Lower lobe of right lung (tissue), 2 donors: ENCODE measurements at places on chromosomes 2 and 18.

GRCh38 chr2:177589186-177589585 is 196.6 kb downstream of the AGPS start:
- no peak for DNase-seq

GRCh38 chr2:73203055-73203681 is 794 bp downstream of the NOTO start:
- peak; percentile 68 for DNase-seq

GRCh38 chr18:27901424-27902226 is 275.3 kb downstream of the CDH2 start:
- no peak for DNase-seq

GRCh38 chr2:16218625-16219024 is 278.3 kb downstream of the MYCN start:
- no peak for DNase-seq

GRCh38 chr2:42163444-42164045 is 5.6 kb upstream of the EML4 start:
- DNase-seq = no peak

- DNase-seq = no peak
Measured at GRCh38 chr2:177396703-177397460, 4.3 kb downstream of the AGPS start.

- DNase-seq = no peak
Measured at GRCh38 chr2:26847307-26847654, 651 bp upstream of the DPYSL5 start.

GRCh38 chr2:165857876-165858275 is 63.8 kb upstream of the GALNT3 start:
- DNase-seq = no peak

- no peak for DNase-seq
Measured at GRCh38 chr2:98419977-98420725, 24.5 kb upstream of the INPP4A start.

DNA sequence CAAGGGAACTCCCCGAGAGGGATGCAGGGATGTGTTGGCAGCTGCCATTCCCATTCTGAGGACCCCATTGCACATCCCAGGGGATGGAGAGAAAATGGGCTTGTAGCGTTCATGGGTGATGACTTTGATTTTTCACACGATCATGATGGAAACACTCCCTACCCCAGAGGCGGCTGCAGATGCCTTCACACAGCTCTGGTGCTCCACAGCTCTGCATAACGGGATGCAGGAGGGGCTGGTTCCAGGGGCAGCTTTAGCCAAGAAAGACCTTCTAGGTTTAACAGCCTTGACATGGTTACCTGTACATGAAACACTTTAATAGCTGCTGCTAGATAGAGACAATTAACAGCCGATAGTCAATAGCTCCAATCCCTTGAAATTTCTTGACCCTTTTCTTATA is 88.7 kb downstream of the TPO start:
- peak; percentile 13 for DNase-seq

DNA sequence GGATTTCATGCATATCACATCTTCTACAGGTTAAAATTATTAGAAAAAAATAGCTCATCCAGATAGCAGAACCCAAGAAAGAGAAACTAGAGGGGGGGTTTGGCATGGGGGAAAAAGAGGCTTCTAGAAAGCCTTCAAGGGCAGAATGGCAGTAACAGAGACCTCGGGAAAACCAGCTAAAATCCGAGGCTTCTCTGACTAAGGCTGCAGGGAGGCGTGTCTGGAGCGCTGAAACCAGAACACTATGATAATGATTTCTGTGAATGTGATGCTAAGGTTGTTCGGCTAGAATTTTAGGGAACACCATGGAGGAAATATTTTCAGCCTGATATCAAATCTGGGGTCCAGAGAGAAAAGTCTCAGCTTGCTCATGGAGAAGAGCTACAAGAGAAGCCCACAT is 73.0 kb downstream of the ATP8B1 start:
- DNase-seq = no peak

DNA sequence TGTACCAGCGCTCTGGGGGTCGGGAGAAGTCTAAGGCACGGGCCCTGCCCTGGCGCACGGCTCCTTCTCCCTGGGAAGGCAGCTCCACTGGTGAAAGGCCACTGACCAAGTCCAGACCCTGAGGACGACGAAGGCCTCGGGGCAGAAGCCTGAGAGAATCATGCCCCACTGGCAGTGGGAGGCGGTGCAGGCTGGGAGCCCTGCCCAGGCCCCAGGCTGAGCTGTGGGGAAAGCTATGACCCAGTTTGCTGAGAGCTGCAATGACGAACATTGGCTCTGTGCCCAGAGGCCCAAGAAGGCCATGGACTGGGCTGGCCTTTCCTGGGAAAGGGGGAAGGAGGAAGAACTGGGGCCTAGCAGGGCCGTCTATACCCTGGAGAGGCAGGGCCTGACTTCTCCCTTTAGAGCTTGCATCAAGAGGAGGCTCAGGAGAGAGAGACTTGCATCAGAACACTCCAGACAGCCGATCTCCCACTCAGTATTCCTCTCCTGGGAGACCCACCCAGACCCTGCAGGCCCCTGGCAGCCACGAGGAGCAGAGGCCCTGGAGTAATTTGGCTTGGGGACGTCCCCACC is 32.9 kb downstream of the HS1BP3 start:
- peak; percentile 97 for DNase-seq

- DNase-seq = no peak
Measured at GRCh38 chr2:51995293-51995692, 963.4 kb upstream of the NRXN1 start.

DNA sequence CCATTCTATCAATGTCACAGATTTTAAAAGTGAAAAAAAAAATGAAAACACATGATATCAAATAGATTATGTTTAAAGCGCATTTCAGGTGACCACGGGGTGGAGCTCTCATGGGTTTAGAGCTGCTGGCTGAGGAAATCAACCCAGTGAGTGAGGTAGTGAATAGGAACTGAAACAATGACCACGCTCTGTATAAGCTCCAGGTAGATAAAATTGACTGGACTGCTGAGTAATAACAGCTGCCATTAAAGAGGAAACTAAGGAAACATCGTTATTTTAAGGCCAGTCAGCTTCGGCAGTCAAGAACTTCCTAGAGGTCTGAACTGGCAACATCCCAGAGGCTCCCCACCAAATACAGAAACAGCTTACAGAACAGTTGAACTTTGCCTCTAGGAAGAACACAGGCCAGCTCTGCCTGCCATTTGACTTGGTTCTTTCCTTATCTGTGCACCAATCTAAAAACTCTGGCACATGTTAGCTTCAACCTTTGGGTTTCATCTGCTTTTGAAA is 185.9 kb downstream of the PDE1A start:
- DNase-seq = no peak

- no peak for DNase-seq
Measured at GRCh38 chr18:10285283-10285640, 169.2 kb upstream of the APCDD1 start.

GRCh38 chr2:159128191-159128590 is 158.3 kb downstream of the WDSUB1 start:
- DNase-seq = no peak

DNA sequence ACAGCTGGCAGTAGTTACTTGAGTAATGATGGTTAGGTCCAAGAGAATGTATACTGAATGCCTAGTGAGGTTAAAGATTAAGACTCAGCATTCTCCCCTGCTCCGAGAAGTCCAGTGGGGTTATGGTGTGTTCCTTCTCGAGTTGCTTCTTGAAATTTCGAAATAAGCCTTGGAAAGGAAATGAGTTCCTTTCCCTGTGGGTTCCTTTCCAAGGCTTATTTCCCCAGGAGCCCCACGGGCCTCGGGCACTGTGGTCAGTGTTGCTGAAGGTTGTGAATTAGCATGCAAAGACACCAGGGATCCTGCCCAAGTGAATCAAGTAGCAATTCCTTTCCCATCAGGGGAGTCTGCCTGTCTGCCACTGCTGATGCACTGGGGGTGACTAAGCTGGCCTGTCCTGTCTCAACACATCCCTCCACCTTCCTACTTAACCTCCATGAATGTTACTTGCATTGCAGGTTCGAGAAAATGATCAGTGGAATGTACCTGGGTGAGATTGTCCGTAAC is 53.6 kb downstream of the HK2 start:
- DNase-seq = no peak

GRCh38 chr18:8657873-8658470 is 47.4 kb upstream of the MTCL1 start:
- DNase-seq = no peak

DNA sequence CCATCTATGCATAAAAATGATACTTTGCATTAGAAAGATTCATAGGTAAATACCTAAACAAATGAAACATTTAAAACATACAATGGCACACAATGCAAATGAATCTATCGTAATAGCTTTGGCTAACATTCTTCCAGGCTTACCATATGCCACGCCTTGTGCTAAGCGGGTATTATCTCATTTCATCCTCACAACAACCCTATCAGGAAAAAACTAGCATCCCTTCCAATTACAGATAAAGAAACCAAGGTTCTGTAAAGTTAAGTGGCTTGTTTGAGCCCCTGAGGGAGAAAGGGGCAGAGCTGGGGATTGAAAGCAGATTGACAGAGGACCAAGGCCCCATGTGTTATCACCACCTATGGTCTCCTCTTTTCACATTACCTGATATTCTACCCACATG is 145.4 kb upstream of the ETAA1 start:
- DNase-seq = no peak

GRCh38 chr2:54271189-54271588 is 15.2 kb upstream of the TSPYL6 start:
- no peak for DNase-seq

DNA sequence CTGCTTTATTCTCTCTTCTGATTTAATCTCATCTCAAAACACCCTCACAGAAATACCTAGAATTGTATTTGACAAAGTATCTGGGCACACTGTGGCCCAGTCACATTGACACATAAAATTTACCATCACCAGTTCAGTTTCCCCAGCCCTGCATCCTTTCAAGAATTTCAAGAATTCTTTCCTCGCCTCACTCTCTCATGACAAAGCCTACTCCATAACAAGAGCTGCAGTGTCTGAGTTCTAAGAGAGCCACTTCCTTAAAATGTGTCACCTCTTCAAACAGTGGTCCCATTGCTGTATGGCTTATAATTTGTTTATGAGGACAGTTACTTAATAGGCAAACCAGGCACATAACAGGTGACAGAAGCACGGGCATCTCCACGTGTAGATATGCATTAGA is 90.9 kb upstream of the STK39 start:
- DNase-seq = no peak

- DNase-seq = no peak
Measured at GRCh38 chr18:51010218-51010617, 19.8 kb upstream of the SMAD4 start.

- DNase-seq = peak; percentile 46
Measured at GRCh38 chr2:120764991-120765677, 29.5 kb downstream of the GLI2 start.

DNA sequence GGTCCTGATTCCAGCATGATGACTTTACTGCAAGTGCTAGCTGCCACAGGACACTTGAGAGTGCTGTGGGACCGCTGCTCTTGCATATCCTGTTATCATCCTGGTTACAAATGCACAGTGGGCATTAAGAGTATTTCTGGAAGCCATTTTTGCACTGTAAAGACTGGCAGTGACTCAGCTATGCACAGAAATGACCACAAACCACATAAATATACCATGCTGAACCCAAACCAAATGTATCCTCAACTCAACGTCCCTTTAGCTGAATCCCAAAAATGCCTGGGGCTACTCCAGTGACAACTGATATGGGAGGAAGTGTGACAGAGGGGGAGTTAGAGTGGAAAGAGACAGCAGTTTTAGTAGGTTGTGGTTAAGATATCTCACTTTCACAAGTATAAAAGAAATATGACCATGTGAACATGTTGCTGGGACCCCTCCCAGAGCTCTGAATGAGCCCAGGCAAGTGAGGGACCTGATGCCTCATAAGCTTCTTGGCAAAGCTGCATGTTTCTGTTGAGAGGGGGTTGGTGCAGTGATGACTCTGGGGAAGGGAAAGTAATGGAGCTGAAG is 37.3 kb downstream of the RHBDD1 start:
- no peak for DNase-seq

- DNase-seq = no peak
Measured at GRCh38 chr2:96414161-96414710, 78.7 kb downstream of the NCAPH start.

DNA sequence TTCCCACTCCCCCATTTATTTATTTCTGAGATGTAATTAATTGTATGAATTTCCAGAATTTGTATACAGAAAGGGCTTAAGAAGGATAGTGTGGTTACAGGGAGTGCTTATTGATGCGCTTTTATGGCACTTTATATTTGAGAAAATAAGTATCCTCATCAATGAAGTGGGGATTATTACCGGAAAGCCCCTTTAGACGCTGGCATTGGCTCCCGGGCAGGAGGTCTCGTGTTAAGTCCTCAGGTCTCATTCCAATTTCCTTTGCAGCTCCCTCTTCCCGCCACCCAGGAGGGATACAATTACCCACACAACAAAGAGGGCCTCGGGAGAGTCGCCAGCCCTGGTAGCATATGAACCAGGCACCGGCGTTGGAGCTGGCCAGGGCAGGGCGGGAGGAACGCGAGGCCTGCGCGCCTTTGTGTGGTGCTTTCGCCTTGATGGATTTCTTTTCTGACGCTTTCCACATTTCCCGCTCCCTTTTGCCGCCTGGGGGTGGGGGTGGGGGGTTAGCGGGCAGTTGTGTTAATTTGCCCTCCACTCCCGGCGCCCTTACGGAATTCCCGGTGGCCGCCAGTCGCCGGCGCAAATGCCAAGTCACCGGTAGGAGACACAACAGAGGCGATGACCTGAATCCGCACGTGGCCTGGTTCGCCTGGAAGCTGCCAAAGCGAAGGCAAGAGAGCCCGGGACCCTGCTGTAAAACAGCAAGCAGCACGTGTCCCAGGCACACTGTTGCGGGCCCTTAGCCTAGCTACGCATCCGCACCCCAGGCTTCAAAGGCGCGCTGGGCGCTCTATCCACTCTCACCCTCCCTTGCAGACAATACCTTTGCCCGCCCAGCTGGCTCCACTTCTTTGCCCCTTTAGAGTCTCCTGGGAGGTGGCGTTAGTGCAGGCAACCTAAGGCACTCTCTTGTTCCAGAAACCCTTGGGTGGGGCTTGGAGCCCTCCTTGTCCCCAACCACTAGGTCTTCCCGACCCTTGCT is 3.3 kb downstream of the GAD1 start:
- DNase-seq = no peak

DNA sequence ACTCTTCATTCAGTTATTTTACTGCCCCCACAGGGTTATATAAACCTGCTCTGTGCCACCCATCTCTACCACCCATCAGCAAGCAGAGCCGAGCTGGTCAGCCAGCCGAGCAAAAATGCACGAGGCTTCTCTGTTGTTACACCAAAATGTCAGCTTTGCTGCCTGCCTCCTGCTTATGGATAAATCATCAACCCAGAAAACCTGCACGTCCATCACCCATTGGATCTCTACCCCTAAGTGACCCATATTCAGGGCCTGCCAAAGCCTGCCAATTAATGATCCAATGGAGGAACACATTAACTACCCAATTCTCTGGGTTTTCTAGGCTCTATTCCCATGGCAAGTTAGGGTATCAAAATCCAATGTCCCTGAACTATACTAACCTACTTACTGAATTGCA is 365.5 kb upstream of the ACVR2A start:
- DNase-seq = no peak

GRCh38 chr2:173271825-173272224 is 82.8 kb upstream of the CDCA7 start:
- no peak for DNase-seq

DNA sequence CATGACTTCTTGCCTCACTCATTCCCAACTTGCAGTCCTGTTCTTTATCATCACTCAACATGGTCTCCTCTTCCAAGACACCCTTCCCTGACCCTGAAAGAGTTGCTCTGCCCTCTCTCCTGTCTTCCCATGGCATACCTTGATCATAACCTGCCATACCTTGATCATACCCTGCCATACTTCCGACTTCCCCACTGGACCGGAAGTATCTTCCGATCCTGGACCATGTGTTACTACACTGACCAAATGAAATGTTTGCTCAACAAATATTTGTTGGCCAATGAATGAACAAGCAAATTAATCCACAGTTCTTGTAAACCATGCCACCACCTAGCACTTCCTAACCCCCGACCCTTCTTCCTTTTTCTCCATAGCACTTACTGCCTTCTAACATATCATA is 60.9 kb upstream of the ZNF397 start:
- DNase-seq = no peak
